NCI-H187 (cell line): ENCODE measurements at places on chromosomes 2 and 18.

- no peak for DNase-seq
These were observed 8.0 kb upstream of the CYP27C1 start for GRCh38 chr2:127228102-127228501.

DNA sequence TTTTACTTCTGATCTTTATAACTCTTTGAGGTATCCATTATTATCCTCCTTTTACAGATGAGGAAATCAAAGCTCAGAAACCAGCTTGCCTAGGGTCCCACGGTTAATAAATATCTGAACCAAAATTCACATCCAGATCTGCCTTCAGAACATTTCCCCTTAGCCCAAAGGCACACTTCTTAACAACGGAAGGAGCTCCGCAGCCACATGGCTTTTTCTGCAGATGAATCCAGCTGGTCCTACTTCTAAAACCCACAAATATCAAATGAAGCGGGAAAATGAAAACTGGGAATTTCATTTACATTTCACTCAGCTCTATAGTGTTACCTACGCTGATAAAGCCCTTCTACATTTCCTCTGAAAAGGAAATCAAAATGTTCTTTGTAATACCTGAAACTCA, 357.0 kb upstream of the ID2 start:
- peak; percentile 66 for DNase-seq

- DNase-seq = no peak
These were observed 126.6 kb downstream of the VAPA start for GRCh38 chr18:10040287-10041011.

- DNase-seq = no peak
These were observed 18.6 kb upstream of the ZNF532 start for GRCh38 chr18:58845928-58846724.

GRCh38 chr2:161312996-161313395, 4.8 kb downstream of the PSMD14 start:
- no peak for DNase-seq

- DNase-seq = no peak
These were observed 207.2 kb upstream of the TCF4 start for GRCh38 chr18:55795101-55795669.

DNA sequence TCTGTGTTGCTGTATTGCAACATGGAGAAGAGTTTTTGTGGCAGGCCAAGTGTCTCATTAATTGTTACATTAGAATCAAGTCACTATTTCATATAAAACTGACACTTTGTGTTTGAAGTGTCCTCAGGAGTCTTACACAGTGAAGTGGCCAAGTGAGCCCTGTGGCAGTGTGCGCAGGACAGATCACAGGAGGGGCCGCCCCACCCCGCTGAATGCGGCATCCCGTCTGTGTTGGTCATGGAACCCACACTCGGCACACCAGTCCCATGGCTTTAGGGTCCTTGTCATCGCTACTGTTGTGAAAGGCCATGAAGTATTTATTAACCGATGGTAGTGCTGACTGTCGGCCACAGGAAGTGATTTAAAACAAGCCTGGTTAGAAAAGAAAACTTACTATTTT, 144.7 kb upstream of the NFATC1 start:
- DNase-seq = no peak

DNA sequence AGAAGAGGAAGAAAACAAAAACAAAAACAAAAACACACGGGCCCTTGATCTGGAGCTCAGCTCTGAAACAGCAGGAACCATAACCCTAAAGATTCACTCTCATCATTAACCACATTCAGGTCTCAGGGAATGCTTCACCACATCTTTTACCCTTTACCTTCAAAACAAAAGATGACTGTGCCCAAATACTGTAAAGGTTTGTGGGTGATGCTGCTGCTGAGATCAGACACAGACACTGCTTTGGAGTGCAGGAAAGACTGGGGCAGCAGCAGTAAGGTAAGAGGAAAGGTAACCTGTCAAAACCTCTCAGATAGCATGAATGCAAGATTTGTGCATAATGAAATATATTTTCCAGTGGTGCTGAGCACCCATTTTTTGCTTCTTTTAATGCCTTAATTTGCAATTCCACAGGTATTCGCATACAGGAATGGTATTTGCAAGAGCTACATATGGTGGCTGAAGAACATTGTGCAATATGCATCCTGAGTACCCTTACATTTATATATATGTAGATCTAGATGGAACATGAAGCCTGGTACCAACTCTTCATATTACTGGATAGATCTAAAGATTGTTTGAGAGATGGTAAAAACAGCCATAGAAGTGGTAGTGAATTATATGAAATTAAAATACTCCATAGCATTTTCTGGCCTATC, 4.1 kb upstream of the FLACC1 start:
- no peak for DNase-seq

- no peak for DNase-seq
These were observed 783.0 kb upstream of the ZEB2 start for GRCh38 chr2:145302886-145303285.

DNA sequence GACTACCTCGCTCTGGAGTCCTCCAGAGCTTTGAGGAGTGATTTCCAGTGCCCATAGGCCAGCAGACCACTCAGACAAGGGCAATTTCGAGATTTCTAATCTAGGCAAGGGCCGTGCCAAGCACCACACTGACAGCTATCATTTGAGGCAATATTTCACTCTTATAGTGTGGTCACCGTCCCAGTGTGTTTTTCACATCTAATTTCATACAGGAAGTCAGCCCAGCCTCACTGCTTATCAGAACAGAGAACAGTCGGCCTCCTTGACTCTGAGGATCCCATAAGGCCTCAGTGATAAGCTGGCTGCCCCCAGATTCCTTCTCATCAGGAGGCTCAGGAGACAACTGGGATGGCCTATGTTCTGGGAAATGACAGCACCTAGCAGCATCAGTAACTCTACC, 581 bp downstream of the CAPN14 start:
- DNase-seq = no peak

DNA sequence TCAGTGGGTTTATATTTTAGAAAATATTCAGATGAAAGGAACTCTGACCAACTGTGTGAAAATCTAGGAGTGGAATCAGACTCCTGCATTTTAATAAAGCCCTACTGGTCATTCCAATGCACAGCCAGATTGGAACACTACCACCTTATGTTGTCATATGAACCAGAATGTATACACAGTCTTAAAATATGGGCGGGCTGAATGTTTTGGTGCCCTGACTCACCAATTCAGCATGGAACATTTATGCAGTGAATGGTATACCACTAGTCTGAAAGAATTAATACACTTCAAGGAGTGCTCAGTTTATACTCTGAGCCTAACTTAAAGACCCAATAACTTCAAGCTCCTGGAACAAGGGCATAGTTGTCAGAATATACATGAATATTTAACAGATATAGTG, 280.9 kb upstream of the TCF4 start:
- DNase-seq = no peak

GRCh38 chr2:174750923-174751441, 13.3 kb downstream of the CHRNA1 start:
- DNase-seq = no peak

DNA sequence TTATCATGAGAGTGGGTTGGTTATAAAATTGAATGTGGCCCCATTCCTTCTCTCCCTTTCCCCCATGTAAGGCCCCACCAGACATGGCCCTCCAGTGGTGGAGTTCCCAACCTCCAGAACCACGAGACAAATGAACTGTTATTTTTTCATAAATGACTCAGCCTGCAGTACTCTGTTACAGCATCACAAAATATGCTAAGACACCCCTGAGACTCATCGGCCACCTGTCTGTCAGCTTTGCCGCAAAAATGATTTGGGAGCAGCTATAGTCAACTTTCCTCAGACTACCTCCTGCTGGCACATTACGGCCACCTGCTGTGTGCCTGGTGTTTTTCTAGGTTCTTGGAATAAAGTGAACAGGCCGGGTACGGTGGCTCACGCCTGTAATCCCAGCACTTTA, 21.4 kb upstream of the C1QL2 start:
- DNase-seq = no peak

GRCh38 chr2:112685271-112685884, 35.4 kb upstream of the NT5DC4 start:
- no peak for DNase-seq

- DNase-seq = no peak
These were observed 46.5 kb downstream of the MBP start for GRCh38 chr18:77086034-77086433.

DNA sequence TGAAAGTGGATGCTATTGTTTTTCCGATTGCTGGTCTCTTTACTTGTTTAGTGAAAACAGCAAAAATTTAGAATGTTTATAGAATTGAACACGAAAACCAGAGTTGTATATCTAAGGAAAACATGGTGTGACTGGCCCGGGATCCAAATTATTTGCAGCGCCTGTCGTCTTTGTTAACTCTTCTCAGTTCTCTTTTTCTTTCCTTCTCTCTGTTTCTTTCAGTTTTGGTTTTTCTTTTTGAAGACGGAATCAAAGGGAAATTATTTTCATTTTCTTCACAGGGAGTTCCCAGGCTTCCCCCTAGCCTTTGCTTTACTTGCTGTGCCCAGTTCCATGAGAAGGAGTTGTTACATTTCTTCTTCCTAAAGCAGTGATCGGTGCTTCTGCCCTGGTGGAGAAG, 76.0 kb downstream of the AGAP1 start:
- no peak for DNase-seq

- DNase-seq = no peak
These were observed 196.1 kb downstream of the LTBP1 start for GRCh38 chr2:33142810-33143209.

GRCh38 chr2:105789745-105790460, 45.2 kb downstream of the NCK2 start:
- no peak for DNase-seq

DNA sequence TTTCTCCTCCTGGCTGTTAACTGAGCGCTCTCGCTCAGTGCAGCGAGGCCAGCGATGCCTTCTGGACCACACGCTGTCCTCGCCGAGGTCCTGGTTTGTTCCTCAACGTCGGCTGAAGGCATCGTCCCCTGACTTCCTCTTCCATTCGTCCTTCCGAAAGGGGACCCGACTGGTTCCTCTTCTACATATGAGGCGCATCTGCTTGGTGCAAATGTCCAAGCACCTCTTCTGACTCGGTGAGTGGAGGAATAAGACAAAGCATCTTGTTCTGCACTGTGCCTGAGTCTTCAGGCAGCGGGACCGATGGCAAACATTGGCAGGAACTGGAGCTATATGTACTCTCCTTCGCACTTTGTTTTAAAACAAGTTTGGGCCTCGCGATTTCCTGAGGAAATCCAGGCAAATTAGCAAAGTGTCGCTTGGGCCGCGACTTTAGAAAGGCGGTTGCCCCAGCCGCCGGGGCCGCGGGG, 621 bp upstream of the KCNS3 start:
- DNase-seq = no peak

DNA sequence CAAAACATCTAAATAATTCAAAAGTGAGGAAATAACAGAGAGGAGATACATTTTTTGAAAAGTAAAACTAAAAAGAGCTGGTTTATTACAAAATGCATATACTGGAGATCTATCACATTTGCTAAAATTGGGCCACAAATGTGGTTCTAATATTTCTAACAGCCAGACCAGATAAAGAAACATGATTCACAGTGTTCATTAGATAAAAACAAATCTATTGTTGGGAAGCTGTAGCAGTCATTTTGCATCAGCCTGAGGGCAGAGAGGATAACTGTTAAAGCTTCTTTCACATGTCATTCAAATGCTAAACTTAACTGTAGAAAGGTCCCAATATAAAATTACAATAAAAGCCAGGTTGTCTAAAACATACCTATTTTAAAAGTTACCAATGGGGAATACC, 148.3 kb downstream of the GULP1 start:
- no peak for DNase-seq

DNA sequence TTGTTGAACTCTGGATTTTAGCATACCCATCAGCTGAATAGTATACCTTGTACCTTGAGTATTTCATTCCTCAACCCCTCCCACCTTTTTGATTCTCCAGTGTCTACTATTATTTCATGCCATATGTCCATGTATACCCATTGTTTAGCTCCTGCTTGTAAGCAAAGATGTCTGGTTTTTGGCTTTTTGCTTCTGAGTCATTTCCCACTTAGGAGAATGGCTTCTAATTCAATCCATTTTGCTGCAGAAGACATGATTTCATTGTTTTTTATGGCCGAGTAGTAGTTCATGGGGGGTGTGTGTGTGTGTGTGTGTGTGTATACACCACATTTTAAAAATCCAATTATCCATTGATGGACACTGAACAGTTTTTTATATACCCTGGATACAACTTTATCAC, 24.3 kb upstream of the MOCOS start:
- DNase-seq = no peak

DNA sequence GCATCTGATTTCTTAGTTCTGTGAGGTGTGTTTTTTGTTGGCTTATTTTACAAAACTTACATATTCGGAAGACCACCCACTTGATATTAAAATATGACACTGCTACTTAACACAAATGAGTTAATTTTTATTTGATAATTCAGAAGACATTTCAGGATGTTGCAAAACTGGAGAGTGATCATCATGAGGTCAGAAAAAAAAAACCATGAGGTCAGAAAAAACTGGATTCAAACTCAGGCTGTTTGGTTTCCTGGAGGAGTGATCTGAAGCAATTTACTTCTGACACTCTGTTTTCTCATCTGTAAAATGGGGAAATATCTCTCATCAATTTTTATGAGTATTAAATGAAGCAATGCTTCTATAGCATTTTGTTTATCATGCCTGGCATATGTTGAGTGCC, 1.8 kb upstream of the CCBE1 start:
- DNase-seq = no peak

- no peak for DNase-seq
These were observed 96.3 kb upstream of the BCL11A start for GRCh38 chr2:60649721-60650120.

DNA sequence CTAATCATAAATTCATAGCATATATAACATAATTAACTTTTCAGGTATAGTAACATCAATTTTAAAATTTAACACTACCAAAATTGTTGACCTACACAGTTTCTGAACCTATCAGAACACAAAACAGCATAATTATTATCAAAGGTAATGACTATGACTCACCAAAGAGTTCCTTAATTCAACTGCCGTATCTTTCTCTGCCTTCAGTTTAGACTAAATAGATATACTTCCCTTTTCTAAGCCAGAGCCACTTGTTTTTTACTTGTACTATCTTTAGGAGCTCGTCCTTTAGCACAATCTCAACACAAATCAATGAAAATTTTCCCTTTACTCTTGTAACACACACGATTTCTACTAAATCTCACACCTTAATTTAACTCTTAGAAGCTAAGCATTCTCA, 54.4 kb downstream of the CCDC88A start:
- DNase-seq = no peak

- DNase-seq = no peak
These were observed 85.0 kb downstream of the INHBB start for GRCh38 chr2:120430957-120431356.

DNA sequence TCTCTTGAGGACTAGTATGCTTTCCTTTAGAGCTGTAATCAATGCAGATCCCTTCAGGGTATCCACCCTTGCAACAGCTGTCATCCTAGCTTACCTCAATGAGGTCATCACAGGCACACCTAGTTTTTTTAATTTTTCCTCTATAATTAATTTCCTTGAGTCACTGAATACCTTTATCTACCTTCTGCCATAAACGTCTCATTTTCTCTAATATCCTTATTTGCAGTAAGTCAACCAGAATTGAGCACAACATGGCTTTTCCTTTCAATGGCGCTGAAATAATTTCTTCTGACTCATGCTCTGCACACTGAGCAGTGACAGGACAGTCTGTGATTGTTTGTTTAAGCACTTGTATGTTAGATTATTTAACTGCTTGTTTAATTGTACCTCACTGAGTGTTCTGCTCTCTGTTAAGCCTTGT, 49.4 kb downstream of the ETAA1 start:
- DNase-seq = no peak
